ENCODE measurements at places on chromosomes 5 and 9.

GRCh38 chr9:124255222-124255621 lies 2.5 kb upstream of the NEK6 start:
- no peak for DNase-seq

DNA sequence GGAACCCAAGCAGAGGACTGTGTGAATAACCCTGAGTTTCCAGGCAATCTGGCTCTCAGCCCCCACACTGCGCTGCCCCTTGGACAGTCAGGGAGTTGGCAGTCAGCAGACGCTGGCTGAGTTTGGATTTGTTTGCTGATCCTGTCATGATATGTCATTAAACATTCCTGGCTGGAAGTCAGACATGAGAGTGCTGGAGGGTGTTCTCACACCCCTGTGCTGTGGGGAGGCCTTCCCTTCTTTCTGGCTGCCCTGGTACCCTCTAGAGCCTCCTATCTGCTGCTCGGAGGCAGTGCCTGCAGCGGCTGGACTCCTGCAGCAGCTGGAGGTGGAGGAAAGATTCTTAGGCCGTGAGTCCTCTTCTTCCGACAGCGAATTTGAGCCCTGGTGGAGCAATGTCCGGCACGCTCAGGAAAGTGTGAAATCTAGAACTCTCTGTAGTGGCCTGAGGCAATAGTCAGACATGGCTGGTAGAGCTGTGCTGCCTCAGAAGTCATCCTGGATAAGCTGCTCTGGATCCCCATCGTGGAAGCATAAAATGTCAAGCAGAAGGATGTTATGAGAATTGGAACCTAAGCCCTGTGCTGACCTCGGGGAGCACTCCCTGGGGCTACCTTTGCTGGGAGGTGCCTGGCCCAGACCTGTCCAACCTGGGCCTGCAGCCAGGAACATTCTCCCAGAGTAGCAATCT lies 72.0 kb downstream of the PDE8B start:
- DNase-seq: no peak

- DNase-seq: no peak
Measured at GRCh38 chr9:73239570-73240265, 88.1 kb downstream of the ANXA1 start.

- DNase-seq: no peak
Measured at GRCh38 chr9:116543731-116544400, 143.2 kb upstream of the TRIM32 start.

DNA sequence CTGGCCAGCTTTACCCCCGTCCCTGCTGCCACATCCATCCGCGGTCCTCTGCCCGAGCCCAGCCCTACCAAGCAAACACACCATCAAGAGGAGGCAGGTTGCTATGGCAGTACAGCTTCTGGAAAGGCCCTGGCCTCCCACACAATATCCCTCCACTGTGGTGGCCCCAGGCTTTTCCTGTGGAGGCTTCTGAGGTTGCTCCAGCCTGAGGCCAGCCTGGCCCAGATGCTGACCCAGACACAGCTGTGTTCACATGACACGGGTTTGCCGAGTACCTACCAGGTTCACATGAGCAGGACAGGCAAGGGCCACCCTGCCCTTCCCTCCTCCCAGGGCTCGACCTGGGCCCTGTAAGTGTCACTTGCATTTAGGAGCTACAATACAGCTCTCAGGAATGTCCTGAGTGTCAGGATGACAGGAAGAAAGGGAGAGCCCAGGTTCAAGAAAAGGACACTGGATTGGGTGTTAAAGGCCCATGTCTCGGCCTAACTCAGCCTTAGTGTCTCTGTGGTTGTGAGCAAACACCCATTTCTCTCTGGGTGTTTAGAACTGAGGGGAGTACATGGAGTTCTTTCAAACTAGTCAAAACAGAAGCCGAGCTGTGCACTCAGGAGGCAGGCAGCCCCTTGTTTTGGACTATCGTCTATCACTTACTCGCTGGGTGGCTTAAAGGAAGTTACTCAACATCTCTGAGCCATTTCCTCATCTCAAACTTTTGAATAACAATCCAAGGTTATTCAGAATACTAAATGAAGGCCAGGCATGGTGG lies 40.2 kb downstream of the NAIF1 start:
- peak; percentile 36 for DNase-seq

DNA sequence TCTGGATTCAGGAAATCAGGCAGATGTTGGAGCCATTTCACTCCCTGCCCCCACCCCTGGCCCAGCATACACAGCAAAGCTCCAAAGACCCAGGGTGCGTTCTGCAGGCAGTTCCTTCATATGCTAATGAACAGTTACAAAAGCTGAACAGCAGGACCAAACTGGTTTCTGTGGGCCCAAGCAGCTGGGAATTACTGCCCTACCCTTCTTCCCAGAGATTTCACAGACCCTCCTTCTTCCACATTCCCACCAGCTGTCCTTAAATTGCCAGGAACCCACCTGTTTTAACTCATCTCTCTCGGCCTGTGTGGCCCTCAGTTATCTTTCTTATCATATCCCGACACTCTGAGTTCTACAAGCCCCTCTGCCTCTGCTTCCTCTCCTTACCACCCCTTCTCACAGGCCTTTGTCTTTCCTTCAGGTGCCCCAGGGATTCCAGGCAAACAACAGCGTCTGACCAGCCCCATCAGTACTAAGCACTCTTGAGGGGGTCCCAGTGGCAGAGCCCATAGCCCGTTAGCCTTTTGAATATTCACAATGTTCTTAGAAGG lies 10.6 kb upstream of the F2RL1 start:
- DNase-seq: no peak

DNA sequence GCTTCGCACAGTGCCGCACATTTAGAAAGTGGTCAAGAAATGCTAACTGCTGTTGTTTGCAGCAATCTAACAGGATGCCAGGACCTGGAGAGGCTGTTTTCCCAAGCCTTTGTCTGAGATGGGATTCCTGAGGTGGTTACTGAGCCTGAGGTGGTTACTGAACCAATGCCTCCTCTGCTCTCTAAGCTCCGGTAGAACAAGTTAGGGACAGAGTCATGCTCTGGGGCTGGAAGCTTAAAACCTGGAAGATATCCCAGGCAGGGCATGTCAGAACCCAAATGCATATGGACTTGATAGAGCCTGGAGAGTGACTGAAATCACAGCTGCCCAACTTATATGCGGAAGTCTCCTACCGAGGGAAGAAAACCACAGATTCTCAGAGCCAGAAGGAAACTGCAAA lies 46.5 kb upstream of the FAT2 start:
- no peak for DNase-seq

GRCh38 chr9:121369595-121370265 lies at the start of gene STOM:
TSS of gene STOM (minus strand) at chr9:121370250. CDS start at chr9:121370187, 63 bp downstream.
- peak; percentile 70 for DNase-seq
